ENCODE measurements at places on chromosomes 2 and 18.

DNA sequence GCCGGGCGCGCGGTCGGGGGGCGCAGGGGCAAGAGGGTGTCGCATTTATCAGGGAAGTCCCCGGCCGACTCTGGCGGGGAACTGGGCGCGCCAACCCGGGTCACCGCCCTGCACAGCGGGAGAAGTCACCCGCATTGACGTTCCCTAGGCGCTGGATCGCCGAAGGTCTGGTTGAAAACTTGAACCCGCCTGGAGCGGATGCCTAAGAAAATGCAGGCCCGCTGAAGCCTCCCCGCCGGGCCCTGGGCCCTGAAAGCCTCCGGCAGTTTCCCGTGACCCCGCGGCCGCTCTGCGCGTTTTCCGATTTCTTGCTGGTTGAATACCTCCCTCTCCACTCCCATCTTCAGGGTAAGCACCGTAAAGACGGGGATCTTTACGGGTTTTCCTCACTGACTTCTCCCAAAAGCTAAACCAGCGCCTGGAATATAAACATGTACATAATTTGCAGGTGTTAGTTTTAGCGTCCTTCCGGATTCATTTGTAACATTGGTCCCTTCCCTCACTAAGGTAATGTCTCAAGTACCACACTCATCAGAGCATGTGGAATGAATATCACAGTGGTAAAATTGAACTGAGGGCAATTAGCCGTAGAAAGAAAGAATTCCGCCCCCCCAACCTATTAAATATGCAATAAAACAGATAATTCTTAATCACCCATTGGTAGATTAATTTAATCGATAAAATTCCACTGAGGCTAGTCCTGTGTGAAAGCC is 675 bp upstream of the SPIRE1 start:
- no peak for DNase-seq

DNA sequence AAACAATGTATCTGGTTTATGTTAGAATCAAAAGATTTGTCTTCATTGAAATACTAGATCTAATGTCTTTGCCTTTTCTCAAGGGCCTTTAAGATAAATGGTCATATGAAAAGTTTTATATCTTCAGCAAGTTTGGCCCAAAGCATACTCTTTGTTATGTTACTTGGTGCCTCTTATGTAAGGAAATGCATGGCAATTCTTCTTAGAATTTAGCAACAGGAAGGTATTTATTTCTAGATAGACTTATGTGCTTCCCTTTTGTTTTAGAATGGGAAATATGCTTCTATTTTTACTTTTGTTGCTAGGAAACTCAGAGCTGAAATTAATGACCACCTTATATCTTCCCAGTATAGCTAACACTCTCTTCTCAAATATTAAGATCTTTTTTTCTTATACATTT is 117.4 kb upstream of the DLX2 start:
- no peak for DNase-seq

GRCh38 chr2:158315803-158316414 is 140.6 kb downstream of the CCDC148 start:
- DNase-seq: no peak

- DNase-seq: no peak
Measured at GRCh38 chr2:79941179-79941578, 363.4 kb downstream of the LRRTM1 start.

- DNase-seq: no peak
Measured at GRCh38 chr18:66778048-66778447, 174.2 kb upstream of the CDH19 start.

- DNase-seq: no peak
Measured at GRCh38 chr2:8329660-8330622, 351.9 kb upstream of the ID2 start.

- peak; percentile 62 for DNase-seq
Measured at GRCh38 chr2:235766278-235766677, 272.4 kb downstream of the AGAP1 start.
